EL (cell line): ENCODE measurements at places on chromosomes 16 and 17.

GRCh38 chr17:82278308-82278707, 4.8 kb upstream of the CSNK1D start:
- DNase-seq = no peak

- no peak for DNase-seq
These were observed 47.1 kb downstream of the BCL7C start for GRCh38 chr16:30846649-30847402.

- DNase-seq = no peak
These were observed 64.6 kb downstream of the WWOX start for GRCh38 chr16:78163772-78164670.

GRCh38 chr17:68567035-68567434, 34.1 kb downstream of the FAM20A start:
- DNase-seq = no peak

DNA sequence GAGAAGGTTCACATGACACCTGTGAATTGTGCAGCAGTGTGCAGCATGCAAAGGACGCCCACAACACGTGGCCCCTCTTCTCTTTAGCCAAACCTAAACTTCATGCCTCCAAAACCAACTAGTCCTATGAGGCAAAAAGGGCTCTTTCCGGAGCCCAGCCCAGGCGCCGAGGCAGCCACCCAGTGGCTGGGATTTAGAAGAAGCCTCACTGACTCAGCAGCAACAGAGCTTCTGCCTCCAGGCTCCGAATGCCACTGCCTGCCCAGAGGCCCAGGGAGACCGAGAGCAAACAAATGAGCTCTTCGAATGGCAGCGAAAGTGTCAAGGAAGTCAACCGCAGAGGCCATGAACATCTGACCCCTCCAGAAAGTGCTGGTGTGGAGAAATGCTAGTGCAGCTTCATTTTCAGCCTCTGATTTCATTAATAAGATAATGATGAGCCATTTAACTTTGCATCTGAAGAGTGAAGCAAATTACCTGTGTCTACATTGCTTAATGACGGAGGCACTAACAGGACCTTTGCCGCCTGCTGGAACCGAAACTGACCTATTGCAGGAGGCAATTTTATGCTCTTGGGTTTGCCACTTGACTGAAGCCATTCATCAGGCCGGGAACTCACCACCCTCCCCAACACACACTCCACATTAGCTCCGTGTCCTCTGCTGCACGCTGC, 157.7 kb upstream of the RPL38 start:
- no peak for DNase-seq

GRCh38 chr17:5885336-5885735, 184.8 kb upstream of the WSCD1 start:
- no peak for DNase-seq

- no peak for DNase-seq
These were observed 57.9 kb upstream of the CLEC19A start for GRCh38 chr16:19227643-19228042.

DNA sequence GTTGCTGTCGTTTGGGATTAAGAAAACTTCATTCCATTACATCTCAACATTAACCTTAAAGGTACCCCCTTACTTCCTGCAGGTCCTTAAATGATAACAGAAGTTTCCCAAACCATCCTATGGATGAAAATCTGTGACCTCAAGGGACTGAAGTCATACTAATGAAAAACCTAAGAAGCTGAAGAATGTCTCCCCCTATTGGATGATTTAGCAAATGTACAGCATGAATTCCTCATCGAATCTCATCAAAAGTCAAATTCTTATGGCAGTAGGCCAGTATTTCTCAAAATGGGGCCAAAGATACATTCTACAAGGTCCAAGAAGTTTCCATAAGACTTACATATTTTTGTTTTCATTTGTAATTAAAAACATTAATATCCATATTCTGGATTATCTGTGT, 13.5 kb downstream of the SCO1 start:
- peak; percentile 47 for DNase-seq

DNA sequence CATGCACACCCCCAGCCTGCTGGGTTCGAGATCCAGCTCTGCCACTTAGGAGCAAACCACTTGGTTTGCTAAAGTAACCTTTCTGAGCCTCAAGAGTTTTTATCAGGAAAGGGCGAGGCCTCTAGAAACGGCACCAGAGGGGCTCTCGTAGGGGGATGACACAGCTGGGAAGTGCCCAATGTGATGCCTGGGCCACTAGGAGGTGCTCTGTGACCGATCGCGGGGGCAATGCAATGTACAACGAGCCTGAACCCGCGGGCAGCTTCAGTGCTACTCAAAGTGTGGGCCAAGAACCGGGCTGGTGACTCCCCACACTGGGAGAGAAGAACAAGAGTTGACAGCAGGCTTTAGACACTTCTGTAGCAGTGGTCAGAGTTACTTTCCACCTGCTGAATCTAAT, 9.4 kb downstream of the C16orf89 start:
- peak; percentile 32 for DNase-seq

GRCh38 chr17:44903012-44903685, 3.9 kb upstream of the EFTUD2 start:
- no peak for DNase-seq

- peak; percentile 59 for DNase-seq
These were observed at the start of gene SLC13A5 for GRCh38 chr17:6713130-6713917. SLC13A5 (minus strand) TSS chr17:6713369; CDS start chr17:6713333, 36 bp downstream.

- no peak for DNase-seq
These were observed 35.9 kb downstream of the SLC6A4 start for GRCh38 chr17:30199600-30199999.

DNA sequence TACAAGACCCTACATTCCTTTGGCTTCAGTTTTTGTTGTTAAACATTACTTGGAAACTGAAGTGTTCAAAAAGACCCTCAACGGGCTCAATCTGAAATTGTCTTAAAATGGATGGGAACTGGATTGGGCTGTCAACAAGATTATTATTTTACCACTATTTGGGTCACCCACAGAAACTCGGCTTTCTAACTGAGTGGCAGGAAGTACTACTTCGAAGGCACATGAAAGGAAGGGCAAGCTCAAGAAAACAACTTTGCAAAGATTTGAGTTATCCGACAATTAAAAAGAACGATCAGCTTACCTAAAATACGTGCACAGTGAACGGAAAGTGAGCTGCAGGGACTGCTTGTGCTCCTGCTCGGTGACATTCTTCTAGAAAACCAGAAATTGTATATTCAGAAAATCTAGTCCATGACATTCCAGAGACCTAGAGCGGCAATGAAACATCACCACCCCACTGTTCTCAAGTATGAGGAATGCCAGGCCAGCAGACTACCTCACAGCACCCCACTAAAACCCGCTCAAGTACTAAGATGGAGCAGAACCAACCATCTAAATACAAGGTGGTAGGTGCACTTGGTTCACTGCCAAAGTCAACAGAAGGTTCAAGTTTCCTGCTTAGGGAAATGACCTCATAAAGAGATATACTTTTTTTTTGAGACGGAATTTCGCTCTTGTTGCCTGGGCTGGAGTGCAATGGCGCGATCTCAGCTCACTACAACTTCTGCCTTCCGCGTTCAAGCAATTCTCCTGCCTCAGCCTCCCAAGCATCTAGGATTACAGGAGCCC, 60.5 kb downstream of the ZZEF1 start:
- no peak for DNase-seq

- no peak for DNase-seq
These were observed 9.3 kb upstream of the CYB561 start for GRCh38 chr17:63455417-63455816.

GRCh38 chr16:78155791-78156345, 56.4 kb downstream of the WWOX start:
- no peak for DNase-seq

DNA sequence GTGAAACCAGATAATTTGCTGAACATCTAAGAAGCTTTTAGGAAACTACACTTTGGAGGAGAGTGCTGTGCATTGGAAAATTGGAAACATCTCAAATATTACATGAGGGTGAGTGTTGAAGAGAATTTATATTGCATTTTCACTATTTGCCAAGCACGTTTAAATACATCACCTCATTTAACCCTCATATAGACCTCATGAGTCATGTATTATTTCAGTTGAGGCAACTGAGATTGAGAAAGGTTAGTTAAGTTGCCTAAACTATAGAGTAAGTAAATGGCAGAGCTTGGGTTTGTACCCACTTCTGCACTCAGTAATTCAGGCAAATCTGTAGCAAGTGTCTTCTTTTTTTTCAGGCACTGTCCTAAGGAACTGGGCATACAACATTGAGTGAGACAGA, 3.7 kb upstream of the NLK start:
- DNase-seq = peak; percentile 38

- DNase-seq = no peak
These were observed 532.9 kb downstream of the MAF start for GRCh38 chr16:79067600-79067999.

GRCh38 chr16:67372664-67373063, 20.6 kb downstream of the TPPP3 start:
- DNase-seq = peak; percentile 26

DNA sequence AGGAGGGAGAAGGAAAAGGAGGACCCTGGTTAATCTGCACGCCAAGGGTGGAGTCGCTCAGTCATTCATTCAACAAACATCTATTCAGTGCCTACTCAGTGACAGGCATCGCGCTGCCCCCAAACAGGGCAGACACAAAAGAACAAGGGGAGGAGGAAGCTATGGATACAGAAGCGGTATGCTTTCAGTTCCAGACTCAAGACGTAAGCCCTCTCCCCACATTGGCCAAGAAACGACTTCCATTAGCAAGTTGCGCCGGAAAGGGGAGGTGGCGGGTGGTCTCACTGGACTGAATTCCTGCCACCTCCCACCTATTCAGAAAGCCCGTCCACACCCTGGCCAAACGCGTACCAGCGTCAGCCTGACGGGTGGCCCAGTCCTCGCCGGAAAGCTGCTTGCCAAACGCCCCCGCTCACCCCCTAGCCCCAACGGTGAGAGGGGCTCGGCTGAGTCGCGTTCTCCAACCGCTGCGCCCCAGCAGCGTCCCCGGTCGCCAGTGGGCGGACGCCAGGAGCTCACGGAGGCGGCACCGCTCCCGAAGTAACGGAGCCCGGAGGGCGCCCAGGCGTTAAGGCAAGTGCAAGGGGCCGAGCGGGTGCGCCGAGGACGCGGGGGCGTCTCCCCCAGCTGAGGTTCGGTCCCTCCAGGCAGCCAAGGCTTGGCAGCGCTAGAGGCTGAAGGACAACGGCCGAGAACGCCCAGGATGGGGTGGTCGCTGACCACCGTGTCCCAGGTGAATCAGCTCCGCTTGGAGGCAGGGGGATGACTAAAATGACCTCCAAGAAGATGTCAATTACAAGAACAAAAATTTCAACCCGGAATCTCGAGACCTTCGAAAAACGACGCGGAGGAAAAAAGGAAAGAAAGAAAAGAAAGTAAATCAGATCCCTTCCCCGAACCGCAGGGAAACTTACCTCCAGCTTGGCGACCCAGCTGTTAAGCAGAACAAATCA, 470.7 kb downstream of the SOX9 start:
- peak; percentile 37 for DNase-seq

GRCh38 chr17:45332989-45333701, 16.3 kb upstream of the MAP3K14 start:
- DNase-seq = peak; percentile 39

DNA sequence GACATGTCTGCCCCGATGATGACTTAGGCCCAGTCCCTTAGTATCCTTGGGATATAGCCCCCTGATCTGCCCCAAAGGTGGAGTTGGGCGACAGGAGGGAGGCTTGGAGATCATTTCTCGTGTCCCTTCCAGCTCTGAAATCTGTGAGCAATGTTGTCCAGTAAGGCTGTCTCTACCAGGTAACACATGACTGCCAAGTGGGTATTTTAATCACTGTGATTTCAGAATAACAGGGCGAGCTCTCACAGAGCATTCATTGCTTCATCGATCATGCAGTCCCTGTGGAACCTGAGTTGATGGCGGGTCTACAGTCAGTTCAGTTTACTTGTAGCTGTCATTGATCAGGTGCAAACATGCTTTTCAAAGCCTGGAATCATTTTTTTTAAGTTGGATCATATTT, 39.2 kb downstream of the KSR1 start:
- no peak for DNase-seq

- DNase-seq = no peak
These were observed 7.4 kb downstream of the GNAO1 start for GRCh38 chr16:56198755-56199114.

DNA sequence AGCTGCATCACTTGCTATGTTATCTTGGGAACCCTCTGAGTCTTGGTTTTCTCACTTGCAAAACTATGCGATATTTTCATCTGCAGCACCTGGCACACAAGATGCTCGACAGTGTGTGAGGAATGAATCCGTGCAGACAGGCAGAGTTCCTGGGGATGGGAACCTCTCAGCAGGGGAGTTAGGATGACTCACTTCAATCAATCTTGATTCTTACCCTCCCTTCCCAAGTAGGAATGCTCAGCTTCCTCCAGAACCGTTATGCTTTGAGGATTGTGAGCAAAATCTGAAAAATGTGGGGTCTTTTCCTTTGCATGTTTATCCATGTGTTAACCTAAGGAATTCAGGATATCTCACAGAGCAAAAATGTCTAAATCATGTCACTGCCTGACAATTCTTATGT, 68.9 kb upstream of the HNF1B start:
- DNase-seq = peak; percentile 96

DNA sequence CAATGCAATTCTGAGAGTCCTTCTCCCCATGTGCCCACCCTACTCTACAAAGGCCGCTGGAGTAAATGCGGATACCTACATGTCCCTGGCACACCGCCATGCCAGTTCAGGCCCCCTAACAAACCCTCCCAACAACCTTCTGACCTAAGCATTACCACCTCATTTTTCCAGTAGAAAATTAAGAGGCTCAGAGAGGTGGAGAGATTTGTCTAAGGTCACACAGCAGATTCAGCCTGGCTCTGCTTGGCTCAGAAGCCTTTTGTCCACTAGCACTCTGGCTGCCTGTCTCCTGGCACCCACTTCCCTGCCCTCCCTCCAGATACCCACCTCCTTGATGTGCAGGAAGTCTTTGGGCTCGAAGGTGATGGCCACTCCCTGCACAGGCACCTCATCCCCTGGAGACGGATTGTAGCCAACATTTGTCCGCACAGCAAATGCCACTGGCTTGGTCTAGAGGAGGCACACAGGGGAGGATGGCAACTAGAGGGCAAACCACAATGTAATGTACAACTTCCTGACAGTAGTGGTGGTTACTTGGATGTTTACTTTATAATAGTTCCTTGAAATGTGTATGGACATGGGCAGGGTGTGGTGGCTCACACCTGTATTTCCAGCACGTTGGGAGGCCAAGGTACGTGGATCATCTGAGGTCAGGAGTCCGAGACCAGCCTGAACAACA, 10.2 kb downstream of the CACNB1 start:
- no peak for DNase-seq

GRCh38 chr16:77324729-77325128, 110.1 kb downstream of the ADAMTS18 start:
- no peak for DNase-seq

DNA sequence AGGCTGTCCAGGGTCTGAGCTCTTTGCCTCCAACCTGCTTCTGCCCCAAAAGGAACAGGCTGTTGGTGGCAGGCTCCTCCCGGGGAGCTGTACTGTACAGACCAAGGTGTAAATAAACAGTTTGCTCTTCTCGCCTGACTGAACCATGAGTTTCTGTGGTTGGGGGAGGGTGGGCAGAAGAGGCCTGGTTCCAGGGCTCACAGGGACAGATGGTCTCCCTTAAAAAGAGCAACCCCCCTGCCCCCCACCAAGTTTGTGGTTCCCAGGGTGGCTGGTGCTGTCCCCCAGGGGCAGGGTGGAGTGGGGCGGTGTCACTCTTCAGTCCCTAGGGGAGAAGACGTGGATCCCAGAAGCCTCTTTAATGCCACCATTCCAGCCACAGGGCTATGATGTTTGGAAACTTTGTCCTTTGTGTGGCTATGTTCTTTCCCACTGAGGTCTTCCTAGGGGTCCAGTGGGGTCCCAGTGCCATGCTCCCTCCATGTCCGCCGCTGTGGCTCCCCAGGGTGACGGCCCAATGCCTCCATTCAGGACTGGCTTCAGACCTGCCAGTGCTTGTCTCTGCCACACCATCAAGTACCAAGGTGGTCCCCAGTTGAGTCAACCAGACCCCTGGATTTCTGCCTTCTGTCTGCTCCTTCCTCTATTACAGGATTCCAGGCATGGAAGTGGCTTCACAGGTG, 146.7 kb downstream of the RAB11FIP4 start:
- no peak for DNase-seq
